ENCODE measurements at places on chromosomes 12 and 14.

DNA sequence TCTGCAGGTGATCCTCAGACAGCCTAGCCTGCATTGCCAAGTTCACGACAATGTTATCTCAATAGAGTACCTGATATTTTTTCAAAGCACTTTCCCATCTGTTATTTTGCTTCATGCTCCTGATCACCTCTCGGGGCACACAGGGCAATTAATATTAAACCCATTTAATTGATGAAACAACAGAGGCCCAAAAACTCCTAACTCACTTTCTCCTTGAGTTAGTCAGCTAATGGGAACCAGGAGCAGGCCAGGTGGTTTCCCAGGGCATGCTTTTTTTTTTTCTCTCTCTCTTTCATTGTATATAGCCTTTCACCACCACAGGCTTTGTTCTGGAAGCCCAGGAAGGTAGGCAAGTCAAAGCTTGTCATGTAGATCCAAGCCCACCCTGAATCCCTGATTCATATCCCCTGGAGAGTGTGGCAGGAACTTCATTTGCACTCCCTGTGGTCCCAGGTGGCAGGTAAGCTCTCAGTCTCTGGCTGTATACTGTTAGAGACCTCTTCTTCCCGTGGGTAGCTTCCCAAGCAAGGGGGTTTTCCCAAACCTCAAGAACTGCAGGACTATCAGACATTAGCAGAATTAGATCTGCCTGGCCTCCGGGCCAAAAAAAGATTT, 41.6 kb upstream of the MAP1LC3B2 start:
- peak; percentile 84 for DNase-seq

GRCh38 chr14:95292660-95293425, 26.9 kb downstream of the CLMN start:
- DNase-seq, result no peak

- DNase-seq, result no peak
Observed at GRCh38 chr14:56073799-56074198, 44.4 kb upstream of the PELI2 start.

DNA sequence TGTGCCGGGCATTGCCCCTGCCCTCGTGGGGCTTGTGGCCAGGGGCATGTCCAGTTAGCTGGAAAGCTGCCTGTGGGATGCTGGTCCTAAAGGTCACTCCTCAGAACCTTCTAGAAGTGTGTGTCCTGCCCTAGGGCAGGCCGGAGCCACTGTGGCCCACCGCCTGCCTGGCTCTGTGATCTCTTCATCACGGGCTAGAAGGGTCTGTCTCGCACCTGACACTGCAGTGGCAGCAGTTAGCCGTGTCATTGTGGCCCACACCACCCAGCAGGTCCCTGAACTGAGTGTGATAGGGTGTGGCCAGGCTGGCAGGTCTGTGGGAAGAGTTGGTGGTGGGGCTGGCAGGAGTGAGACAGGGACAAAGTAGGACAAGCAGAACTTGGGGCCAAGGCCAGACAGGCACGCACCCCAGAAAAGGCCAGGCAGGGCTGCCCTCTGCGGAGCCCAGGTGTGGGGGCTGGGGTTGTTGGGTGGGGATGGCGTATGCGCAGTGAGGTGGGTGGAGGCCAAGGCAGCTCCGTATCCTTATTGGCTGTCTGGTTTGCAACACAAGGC, 41.2 kb downstream of the ADGRD1 start:
- no peak for DNase-seq

- DNase-seq, result no peak
Observed at GRCh38 chr12:31584782-31585181, 6.2 kb downstream of the DENND5B start.

DNA sequence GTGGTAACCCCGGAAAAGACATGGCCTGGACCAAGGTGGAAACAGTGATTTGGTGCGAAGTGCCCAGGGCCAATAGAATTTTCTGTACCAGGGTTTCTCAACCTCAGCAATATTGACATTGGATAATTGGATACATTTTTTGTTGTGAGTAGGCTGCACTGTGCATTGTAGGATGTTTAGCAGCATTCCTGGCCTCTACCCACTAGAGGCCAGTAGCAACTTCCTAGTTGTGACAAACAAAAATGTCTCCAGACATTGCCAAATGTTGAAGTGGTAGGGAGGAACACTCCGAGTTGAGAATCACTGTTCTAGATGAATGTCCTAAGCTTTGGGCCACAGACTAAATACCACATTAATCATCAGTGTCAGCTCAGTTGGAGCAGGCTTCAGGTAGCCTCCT, 6.2 kb upstream of the CGRRF1 start:
- peak; percentile 55 for DNase-seq
